Skeletal muscle tissue (tissue), 5 donors: ENCODE measurements at places on chromosomes 4 and X. TPM values are rescaled to one million over a fixed set of nuclear protein-coding genes. Genes with fewer than 3 reads are reported as not detected.

Gene SETD7
- total RNA-seq: 59.0 TPM

Gene GPRASP1
- total RNA-seq: 8.9 TPM

Gene FABP2
- total RNA-seq: not detected

Gene WAS
- total RNA-seq: 1.0 TPM
